Stimulated activated CD4-positive, alpha-beta T cell treated with anti-CD3 and anti-CD28 coated beads, Interleukin-1b, Interleukin-23, amount 100 ng/mL, for 1 hour (primary cell): ENCODE measurements at places on chromosomes 7 and 10.

- DNase-seq = no peak
These were observed 3.2 kb downstream of the IL6 start for GRCh38 chr7:22730066-22730710.

GRCh38 chr7:68015122-68015977 is 1018.7 kb downstream of the TYW1 start:
- DNase-seq = no peak

DNA sequence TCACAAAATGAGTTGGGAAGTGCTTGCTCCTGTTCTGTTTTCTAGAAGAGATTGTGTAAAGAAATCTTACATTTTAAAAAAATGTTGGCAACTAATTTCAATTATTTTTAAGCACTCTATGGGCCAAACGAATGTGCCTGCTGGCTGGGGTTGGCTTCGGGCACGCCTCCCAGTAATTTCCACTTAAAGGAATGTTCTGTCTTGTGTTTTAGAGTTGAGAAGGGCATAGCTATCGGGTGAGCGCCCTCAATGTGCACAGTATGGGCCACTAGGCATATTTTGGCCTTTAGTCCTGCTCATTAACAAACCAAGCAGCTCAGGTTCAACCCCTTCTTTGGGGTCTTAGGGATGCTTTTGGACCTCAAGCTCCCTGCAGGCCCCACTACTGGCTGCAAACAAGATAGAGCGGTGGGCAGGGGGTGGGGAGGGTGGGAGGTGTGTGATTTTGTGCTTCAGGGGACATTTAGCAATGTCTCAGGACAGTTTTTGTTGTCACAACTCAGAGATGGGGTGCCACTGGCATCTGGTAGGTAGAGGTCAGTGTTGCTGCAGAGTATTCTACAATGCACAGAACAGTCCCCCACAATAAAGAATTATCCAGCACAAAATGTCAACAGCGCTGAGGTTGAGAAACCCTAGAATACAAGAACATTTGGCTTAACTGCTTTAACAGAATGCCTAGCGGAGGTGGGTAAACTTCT is 40.7 kb downstream of the TACC2 start:
- no peak for DNase-seq

DNA sequence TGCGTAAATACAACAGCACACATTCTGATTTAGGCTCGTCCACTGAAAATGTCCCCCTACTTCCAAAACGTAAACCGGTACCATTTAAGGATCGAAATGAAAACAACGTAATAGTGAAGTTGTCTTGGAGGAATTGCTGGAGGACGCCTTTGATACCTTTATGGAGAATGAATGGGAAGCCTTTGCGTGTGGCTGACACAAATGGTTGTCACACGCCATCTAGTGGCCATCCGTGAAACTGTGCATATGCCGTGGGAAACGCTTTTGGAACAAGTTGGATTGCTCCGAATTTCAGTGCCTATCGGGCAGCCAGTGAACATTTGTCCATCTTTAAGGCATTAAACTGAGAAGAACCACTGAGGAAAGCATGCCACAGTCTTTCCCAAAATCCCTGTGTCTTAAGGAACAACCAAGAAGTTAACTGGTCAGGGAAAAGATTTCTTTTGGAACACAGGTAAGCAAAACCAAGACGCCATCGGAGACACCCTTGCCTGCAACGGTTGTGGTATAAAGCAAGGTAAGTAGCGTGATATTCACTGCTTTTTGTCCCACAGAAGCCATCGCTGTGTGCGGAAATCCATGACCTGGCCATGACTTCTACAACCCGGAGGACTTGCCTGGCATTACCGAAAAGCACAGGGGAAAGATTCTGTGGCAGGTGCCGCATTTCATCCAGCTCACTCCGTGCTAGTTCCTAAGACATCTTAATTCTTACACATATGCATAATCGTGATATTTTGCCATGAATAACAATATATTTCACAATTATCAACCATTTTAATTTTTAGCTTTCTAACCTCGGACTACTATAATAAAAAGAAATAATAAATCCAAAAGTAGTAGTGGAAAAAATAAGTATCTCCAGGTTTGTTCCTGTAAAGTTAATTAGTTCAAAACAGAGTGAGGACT is 100.6 kb downstream of the FAM204A start:
- peak; percentile 28 for DNase-seq

GRCh38 chr10:7571981-7572380 is 94.8 kb downstream of the ITIH5 start:
- no peak for DNase-seq

DNA sequence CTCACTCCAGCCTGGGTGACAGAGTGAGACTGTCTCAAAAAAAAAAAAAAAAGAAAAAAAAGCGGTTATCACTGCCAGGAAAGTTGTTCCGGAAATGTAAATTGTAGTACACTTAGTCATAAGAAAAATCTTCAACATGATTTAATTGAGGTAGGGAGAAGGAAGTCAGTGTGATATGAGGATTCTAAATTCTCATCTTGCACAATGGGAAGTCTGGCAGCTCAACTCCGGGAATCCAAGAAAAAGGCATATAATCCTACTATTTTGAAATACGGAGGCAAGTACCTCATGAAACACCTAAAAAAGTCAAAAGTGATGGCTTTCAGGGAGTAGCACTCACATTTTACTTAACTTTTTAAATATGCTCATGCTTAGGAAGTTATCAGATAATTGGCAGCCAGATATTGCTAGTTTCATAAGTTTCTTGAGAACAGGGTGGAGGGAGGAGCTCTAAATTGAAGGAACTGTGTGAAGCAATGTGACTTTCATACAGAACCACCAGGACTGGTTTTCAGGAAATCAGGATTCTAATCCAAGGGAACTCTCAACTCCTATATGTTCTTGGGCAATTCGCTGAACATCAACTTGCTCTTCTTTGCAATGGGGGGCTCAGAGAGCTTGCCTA is 2.7 kb upstream of the C7orf25 start:
- DNase-seq = no peak

DNA sequence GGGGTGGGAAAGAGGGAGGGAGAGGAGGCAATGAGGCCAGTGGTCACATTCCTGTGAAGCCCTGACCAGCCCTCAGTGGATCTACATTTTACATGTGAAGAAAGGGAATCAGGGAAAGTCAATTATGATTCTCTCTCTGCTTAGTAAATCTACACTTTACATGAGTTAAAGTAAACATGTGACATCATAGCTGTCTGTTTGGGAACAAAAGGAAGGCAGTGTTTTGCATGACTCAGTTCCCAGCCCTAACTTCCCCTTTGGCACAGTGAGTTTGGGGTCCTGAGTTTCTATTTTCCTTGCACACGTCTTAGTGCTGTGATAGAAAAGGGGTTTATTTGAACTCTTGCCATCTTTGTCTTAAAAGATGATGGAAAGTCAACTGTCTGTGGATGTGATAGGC is 615.1 kb downstream of the SDK1 start:
- DNase-seq = no peak

DNA sequence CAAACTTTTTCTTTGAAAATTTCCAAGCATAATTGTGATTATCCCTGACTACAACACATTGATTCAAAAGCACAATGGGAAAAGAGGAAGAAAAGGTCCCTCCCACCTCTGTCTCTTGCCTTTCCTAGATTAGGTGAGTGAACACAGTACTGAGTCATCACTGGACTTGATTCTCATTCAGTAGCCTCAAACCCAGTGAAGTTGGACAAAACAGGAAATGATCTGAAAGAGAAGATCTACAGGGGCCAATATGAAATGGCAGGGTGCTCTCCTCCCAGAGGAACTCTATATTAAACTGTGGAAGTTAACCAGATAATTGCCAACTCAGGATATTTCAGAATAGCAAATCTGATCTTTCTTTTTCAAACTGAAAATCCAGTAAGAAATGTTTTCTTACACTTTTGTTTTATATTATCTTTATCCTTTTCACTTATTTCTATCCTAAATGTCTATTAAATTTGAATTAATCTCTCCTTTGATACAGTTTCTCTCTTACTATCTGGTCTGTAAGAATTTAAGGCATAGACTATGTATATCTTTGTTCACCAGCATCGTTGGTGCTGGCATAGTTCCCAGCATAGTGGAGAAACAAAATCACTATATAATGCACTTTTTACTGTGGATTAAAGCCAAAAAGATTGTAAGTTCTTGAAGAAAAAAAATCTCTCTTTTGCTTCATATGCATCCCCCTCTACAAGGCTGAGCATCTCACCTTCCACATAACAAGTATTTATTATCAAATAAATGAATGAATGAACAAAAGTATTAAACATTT is 41.4 kb upstream of the IKZF1 start:
- DNase-seq = no peak

DNA sequence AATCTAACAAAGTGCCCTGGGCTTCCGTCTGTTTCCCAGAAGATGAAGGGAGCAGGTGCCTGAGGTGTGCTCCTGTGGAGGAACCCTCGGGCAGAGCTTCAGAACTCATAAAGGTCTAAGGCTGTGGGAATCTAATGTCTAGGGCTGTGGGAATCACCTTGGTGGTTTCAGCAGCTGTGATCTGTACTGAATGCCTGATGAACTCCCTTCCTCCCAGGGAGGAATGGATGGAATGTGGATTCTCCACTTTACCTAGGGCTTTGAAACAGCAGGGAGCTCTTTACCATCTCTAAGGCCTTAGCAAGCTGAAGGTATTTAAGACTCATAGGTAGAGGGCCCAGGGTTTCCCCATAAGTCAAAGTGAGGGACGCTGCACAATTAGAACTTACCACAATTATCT is 36.0 kb upstream of the SEMA3E start:
- DNase-seq = no peak

- DNase-seq = peak; percentile 28
These were observed 904 bp upstream of the DPYSL4 start for GRCh38 chr10:132185601-132186487.

GRCh38 chr10:64076322-64076940 is 555.2 kb downstream of the REEP3 start:
- no peak for DNase-seq

- DNase-seq = no peak
These were observed 19.8 kb downstream of the MDFIC start for GRCh38 chr7:114941692-114942091.

DNA sequence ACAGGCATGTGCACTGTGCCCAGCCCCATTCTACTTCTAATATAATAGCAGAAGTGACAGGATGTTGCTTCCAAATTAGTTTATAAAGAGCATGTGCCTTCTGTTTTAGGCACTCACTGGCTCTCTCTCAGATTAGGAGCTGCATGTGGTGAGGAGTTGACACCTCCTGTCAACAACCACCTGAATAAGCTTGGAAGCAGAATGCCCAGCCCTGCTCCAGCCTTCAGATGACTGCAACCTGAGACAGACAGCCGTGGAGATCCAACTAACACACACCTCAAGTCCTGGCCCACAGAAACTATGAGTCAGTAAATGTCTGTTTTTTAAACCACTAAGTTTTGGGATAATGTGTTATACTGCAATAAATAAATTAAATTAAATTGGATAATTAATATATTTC is 54.5 kb downstream of the PARD3 start:
- no peak for DNase-seq

- no peak for DNase-seq
These were observed 826 bp downstream of the PODXL start for GRCh38 chr7:131555552-131556052.

GRCh38 chr10:14205233-14205632 is 125.5 kb downstream of the FRMD4A start:
- DNase-seq = no peak

- no peak for DNase-seq
These were observed 1.8 kb upstream of the PFKFB3 start for GRCh38 chr10:6200734-6201515.

DNA sequence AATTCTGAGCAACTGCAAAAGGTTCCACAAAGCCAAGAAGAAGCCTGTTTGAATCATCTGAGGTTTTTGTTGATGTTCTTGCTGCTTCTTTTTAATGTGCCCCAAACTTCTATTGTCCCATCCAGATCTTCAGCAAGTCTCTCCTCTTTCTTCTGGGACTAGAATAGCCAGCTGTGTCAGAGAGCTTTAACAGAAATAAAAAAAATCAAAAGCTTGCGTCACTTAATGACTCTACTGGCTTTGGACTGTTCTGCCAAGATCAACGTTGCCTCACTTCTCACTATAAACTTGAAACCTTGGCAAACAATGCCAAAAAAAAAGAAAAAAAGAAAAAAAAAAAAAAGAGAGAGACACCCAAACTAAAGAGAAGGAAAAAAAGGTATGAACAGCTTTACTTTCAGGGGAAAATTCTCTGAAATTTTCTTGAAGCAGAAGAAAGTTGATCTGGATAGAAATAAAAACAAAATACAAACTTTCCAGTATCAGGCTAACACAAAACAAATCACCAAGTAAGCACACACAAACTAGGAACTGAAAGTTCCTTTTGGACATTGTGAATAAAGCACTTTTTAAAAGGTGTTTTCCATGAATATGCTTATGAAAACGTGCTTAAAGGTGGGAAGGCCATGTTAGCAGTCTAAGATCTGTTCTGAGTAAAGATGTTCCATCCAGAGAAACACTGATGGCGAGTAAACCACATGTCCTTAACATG is 14.8 kb downstream of the USP54 start:
- DNase-seq = no peak

DNA sequence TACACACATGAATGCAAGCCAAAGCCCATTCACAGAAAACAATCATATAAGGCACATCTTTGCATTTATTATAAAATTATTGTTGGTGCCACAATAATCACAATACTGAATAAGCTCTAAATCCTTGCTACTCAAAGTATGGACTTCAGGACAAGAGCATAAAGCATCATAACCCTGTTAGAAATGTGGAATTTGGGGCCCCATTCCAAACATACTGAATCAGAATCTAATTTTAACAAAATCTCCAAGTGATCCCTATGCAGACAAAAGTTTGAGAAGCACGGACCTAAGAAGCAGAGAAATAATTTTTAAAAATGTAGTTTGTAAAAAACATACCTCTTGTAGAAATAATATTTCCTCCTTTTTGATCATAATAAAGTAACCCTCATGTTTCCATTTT is 199.2 kb downstream of the IMMP2L start:
- no peak for DNase-seq

- DNase-seq = no peak
These were observed 4.2 kb downstream of the ELN start for GRCh38 chr7:74032191-74032490.

DNA sequence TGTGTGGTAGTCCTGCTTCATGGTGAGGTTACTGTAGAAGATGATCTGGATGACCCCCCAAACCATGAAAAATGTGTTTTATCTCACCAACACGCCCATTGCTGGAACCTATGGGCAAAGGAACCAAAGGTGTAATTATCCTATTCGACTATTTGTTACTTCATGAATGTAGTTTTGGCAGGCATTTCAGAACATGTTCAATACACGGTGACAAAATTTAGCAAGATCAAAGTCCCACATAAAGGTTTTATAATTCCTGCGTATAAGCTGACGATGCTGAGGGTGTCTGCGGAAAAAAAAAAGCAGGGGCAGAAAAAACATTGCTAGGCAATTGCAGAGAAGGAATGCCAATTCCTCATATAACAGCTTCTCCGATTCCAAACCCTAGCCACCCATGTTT is 13.3 kb downstream of the RAPGEF5 start:
- no peak for DNase-seq

DNA sequence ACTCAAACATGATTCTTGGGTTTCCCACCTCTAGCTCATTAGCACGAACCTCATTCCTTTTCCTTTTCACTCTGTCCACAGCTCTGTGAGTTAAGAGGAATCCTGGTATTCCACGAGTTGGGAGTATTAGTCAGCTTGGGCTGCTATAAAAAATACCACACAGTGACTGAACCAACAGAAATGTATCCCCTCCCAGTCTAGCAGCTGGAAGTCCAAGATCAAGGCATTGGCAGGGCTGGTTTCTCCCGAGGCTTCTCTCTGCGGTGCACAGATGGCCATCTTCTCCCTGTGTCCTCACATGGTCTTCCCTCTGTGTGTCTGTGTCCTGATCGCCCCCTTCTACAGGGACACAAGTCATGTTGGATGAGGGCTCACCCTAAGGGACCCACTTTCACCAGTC is 261.6 kb downstream of the TNS3 start:
- DNase-seq = no peak
